NCI-H1694 (cell line): ENCODE measurements at places on chromosomes 7 and 10.
A peak's percentile ranks its signal among the peaks of the same experiment; 100 is the strongest.

DNA sequence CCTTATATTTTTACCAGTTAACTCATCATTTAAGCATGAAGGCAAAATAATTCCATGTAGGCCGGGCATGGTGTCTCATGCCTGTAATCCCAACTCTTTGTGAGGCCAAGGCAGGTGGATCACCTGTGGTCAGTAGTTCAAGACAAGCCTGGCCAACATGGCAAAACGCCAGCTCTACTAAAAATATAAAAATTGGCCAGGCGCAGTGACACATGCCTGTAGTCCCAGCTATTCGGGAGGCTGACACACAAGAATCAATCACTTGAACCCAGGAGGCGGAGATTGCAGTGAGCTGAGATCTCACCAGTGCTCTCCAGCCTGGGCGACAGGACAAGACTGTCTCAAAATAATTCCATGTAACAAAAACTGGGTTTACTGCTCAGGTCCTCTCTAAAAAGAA lies 18.3 kb downstream of the HNRNPA2B1 start:
- no peak for DNase-seq

DNA sequence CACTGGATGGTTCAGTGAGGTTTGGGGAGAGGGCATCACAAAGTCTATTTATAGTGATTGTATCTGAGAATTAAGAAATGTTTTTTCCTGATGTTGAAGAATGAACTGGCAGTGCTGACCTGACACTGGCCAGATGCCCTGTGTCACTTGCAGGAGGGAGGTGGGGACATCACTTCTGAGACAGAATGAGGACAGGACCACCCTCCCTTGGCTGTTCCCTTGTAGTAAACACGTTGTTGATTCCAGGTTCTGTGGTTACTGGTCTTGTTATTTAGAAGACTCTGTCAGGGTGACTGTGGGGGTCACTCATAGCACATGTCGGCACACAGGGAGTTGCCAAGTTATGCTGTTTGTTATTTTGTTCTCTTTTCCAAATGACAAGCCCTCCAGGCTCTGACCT lies 126.4 kb downstream of the ADCY1 start:
- no peak for DNase-seq

DNA sequence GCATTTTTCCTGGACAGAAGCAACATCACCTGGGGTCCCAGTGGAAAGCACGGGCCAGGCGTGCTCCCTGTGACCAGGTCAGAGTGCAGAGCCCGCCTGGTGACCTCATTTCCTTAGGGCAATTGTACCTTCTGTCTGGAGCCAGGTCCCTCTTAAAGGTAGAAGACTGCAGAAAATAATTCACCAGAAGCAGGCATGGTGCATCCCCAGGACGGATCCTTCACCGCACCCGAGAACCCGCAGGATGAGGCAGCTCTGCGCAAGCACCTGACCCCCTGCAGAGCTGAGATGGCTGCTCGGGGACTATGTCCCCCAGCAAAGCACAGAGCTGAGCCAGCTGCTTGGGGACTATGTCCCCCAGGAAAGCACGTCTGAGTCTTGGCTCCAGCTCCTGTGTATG lies 557.6 kb downstream of the PTPRN2 start:
- no peak for DNase-seq

- no peak for DNase-seq
Observed at GRCh38 chr7:47583739-47584535, 2.0 kb upstream of the TNS3 start.

DNA sequence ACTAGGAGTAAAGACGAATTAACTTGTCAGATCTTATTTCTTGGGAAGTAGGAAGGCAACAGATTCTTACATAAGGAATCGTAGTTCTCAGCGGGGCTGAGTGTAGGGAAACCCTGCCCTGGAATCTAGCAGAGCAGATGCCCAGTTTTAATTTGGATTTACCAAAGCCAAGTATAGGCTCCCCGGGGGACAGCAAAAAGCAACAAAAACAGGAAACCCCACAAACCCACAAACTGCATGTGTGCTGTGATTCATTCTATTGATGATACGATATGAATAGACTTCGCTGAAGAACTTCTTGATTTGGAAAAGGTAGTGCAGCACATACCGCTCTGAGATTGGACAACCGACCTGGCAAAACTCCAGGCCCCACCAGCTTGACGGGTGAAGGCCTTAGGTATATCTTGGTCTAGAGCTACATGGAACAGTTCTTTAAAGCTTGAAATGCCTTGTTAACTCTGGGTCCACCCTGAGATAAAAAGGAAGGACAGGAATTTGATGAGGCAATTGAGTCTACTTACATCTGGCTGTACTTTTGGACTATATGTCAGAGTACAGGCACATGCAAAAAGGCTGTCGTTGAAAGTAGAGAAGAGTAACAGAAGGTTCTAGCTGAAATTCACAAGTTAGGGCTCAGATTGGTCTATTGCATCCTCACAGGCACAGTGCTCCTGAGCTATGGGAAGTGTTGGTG lies 49.1 kb downstream of the STRA8 start:
- no peak for DNase-seq

DNA sequence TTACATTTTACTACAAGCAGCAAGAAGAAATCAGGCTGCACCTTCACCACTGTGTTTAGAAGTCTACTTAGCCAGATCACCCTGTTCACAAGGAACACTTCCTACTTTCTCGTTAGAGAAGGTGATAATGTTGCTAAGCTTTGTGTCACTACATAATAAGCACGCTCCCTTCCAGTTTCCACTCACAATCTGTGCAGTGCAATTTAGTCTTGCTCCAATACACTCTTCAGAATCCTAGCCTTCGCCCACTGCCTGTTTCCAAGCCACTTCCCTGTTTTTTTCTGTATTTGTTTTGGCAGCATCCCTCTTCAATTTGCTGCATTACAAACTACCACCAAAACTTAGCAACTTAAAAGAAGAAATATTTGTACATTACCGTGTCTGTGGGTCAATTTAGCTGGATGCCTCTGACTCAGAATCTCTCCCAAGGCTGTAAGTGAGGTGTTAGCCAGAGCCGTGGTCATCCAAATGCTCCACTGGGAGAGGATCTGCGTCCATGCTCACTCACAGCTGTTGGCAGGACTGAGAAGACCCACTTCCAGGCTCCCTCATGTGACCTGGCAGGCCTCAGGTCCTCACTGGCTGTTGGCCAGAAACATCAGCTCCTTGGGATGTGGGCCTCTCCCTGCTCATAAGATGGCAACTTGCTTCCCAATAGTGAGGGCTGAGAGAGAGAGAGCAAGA lies 110.4 kb downstream of the PON1 start:
- no peak for DNase-seq

GRCh38 chr10:89278034-89278535 lies 23.8 kb upstream of the IFIT2 start:
- DNase-seq = no peak

DNA sequence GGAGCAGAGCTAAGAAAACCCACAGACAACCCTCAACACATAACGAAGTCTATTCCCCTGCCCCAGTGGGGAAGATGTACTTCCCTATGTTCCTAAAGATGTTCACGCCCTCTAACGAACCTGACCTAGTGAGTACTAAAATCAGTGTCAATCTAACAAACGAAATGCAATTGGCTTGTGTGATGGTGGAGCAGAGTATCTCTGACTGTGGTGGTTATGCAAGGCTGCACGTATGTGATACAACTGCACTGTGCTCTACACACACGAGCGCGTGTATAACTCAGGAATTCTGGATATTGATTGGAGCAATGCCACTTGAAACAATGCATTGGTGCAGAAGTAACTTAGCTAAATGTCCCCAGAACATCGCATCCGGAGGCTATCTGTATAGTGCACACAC lies 1.3 kb downstream of the ANKRD16 start:
- DNase-seq = no peak

GRCh38 chr10:24929904-24930303 lies 22.5 kb downstream of the PRTFDC1 start:
- no peak for DNase-seq

- DNase-seq = no peak
Observed at GRCh38 chr7:122942765-122943164, 52.7 kb downstream of the TAS2R16 start.

GRCh38 chr7:105122619-105123018 lies 108.6 kb downstream of the KMT2E start:
- no peak for DNase-seq

DNA sequence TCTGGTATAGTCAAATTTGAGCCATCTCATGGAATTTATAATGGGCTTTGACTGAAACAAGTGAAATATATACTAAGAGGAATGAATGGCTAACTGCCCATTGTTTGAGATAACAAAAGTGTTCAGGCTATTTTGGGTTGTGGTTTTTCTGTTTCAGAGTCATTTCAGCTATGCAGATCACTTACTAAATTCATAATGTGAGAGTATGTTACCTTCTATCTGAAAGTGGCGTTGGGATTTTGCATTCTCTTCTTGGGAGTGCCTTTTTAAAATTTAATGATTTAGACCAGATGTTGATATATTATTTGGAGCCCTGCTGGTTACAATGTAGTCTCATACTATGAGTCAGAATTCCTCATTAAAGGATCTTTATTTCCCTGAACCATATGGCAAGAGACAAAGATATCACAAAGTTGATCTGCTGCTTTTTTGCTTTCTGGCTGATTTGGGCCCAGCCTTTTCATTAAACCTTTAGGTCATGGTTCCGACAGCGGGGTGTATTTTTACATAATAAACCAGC lies 10.4 kb downstream of the VCL start:
- peak; percentile 63 for DNase-seq

- no peak for DNase-seq
Observed at GRCh38 chr10:107557916-107558315, 393.4 kb upstream of the SORCS1 start.

DNA sequence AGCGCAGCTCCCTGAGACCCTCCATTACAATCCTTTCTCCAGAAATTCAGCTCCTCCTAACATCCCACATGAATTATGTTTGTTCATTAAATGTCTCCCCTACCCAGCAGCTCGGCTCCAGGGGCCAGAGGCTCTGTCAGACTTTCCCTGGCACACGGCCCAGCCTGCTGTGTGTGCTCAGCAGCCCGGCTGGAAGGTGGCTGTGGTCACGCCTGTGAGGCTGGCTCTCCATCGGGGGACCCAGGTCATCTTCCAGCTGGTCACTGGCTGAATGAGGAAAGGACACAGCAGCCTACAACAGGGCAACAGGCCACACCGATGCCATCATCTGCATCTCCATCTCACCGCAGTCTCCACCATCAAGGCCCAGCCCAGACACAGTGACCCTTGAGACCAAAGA lies 219.8 kb downstream of the MAD1L1 start:
- DNase-seq = peak; percentile 65

- DNase-seq = no peak
Observed at GRCh38 chr7:151088856-151089699, 2.8 kb downstream of the AGAP3 start.

DNA sequence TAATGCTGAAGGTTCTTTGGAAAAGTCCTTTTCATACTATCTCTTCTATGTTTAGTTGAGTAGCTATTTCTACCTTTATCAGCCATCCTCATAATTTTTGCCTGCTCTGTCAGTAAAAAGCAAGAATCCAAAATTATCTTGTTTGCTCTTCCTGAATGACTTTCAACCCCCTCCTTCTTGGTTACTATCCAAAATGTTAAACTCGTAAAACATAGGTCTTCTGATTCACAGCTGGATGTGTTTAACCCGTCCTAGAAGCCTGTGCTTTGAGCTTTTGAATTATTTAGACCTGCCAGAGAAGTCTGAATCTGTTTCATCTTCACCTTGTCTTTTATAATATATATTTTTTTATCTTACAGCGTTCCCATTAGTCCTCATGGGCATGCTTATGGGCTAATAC lies 136.4 kb upstream of the MDFIC start:
- DNase-seq = no peak

DNA sequence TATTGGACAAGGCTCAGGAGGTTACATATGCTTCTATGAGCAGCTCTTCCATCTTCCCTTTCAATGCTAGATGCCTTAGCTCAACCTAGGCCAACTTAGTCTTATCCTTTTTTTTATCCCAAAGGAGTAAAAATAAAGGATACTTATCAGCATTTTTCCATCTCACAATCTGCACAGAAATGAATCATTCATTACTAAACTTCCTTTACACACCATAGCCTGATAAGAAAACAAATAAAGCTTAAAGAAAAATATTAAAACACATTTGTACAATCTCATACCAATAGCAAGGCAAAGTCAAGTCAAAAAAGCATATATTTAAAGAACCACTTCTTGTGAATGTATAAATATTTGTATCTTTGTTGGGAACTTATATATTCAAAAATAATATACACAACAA lies 407.4 kb downstream of the GRM8 start:
- DNase-seq = no peak

- no peak for DNase-seq
Observed at GRCh38 chr7:51253157-51253556, 63.5 kb downstream of the COBL start.

GRCh38 chr10:32065856-32066255 lies 9.6 kb upstream of the KIF5B start:
- no peak for DNase-seq

- DNase-seq = no peak
Observed at GRCh38 chr10:98427011-98427515, 12.1 kb upstream of the PYROXD2 start.

GRCh38 chr7:141544831-141545230 lies 6.4 kb upstream of the AGK start:
- DNase-seq = no peak

GRCh38 chr7:144836545-144836842 lies 641 bp upstream of the TPK1 start:
- DNase-seq = no peak

DNA sequence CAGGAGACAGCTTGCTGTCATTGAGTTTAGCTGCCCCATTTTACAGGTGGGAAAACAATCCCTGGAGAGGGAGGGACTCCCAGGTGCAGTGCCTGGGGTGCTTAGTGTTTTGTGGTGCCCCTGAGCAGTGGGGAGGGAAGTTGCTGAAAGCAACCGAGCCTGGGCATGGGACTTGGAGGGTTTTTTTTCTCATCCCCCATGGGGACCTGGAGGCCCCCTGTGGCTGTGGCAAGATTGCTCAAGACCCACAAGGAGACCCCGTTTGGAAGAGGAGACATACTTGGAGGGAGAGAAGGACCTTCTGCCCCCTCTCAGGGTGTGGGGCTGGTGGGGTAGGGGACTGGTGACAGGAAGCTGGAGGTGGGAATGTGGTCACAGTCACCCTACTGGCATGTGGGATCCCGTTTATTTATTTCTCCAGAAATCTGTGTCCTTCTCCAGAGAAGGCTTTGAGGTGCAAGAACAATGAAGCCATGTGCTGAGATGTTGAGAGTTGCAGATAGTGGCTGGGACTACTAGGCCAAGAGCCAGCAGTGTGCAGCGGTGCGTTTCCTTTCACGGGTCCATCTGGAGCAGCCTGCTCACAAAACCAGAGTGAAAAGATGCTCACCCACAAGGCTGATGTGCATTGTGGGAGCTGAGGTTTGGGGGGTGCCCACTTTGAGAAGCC lies 21.5 kb downstream of the ZMIZ1 start:
- DNase-seq = peak; percentile 66

GRCh38 chr7:49523870-49524269 lies 249.6 kb upstream of the VWC2 start:
- DNase-seq = no peak

DNA sequence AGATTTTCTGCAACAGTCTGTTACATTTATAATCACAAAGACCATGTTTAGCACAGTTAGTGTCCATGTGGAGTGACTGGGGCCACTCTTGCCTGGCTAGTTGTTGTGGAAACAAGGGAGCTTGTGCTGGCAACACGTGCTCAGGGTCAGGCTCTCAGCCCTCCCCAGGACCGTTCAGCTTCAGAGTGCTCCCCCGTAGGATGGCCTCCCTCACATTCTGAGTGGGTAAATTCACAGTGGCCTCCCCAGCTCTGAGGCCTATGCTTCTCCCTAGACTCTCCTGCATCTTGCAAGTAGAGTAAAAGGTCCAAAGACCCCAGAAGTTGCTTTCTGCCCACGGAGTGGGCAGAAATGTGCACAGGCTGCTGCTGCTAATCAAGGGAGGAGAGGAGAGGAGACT lies 122.3 kb downstream of the ADCY1 start:
- no peak for DNase-seq
